ENCODE measurements at places on chromosomes 3 and 15.
A peak's percentile ranks its signal among the peaks of the same experiment; 100 is the strongest.

GRCh38 chr15:72991026-72991425, 61.2 kb upstream of the NEO1 start:
- no peak for DNase-seq

DNA sequence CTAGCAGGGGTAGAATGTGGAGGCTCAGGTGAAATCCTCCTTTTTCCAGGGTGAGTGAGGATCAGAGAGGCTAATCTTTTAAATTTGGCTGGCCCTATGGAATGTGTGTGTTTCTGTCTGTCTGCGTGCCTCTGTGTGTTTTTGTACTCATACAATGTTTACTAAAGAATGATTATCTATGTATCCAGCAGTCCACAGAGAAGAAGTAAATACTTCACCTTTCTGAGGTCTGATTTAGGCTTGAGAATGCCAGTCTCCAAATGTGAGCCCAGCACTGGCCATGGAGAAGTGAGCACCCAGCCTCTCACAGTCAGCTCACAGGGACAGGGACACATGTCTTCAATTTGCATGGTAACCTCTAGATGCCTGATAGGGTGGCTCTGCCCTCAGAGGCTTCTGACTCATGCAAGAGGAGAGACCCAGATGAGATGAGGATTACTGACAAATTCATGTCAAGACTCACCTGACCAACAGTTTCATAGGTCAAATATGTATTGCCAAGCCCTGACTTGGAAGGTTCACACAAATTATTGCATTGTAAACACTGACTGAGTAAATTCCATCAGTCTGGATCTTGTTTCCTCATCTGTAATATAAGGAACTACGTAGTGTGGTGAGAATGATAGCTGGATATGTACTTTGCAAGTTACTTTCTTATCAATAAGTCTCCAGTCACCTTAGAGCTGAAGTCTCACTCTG, 31.0 kb downstream of the ENTPD3 start:
- DNase-seq: no peak

DNA sequence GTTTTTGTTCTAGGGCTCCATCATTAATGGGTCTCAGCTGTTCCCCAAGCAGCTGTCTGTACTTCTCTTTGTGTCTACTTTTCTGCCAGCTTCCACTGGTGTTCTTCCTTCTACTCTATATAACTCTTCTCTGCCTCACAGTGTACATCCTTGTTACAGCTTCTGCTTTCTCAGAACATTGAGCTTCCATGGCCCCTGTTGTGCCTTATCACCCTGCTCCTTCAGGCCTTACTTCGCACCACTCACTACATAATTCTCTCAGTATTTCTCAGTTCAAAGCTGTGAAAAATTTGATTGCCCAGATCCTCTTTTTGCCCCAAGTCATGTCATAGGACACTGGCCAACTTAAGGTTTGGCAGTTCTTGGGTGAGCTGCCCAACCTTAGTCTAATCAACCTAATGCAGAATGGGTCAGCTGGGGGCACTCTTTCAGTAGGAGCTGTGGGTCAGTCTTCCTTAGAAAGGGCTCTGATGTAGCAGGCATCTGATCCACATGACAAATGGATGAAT, 28.9 kb downstream of the CSTA start:
- no peak for DNase-seq

- no peak for DNase-seq
Observed at GRCh38 chr15:67750371-67750770, 74.9 kb upstream of the SKOR1 start.

- DNase-seq: peak; percentile 33
Observed at GRCh38 chr3:181050738-181051137, 61.2 kb upstream of the DNAJC19 start.

GRCh38 chr3:112411425-112411824, 78.5 kb downstream of the CD200 start:
- DNase-seq: no peak

- DNase-seq: peak; percentile 57
Observed at GRCh38 chr3:58176827-58177489, 33.8 kb downstream of the DNASE1L3 start.

GRCh38 chr3:157285966-157286365, 126.0 kb upstream of the CCNL1 start:
- no peak for DNase-seq

GRCh38 chr3:155112661-155113389, 32.7 kb downstream of the MME start:
- DNase-seq: no peak

DNA sequence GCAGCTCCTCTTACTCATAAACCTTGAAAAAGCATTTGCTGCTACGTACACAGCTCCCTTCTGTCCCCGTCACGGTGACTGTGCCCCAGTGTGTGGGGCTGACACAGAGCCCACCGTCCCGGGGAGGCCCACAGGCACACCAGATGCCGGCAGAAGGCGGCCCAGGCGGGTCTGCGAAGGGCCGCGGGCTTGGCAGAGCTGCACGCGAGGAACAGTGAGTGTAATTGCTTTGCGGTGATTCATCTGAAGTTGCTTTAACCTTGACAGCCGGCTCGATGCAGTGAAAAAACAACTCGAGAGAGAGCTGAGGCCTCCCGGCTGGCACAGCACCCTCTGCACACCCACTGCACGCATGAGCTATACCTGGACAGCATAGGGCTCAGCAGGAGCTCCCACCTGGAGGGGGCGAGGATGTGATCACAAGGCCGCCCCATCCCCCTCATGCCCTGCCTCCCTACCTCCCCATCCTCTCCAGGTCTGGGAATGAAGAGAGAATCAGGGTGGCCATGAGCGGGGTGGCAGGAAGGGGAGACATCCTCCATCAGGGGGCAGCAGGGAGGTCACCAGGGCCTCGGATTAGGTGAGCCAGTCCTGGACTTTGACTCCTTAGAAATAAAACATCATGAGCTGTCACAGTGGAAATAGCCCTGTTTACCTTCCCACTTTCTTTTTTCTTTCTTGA, 172.7 kb downstream of the MEGF11 start:
- DNase-seq: peak; percentile 66

DNA sequence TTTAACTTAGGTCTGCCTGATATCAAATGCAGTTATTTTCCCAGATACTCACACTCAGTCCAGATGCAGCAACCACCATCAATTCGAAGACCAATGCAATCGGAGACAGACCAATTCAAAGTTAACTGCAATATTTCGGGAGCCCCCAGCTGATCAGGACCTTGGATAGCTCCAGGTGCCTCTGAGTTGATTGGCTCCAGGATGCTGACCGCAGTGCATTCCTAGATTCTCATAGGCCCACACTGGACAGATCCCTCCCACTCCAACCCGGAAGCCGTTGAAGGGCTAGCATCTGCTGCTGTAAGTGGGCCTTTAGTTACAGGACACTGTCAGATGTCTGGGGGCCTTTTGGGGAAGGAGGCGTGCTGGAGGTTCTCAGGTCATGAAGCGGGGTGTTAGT, 89.5 kb upstream of the ATP2B2 start:
- peak; percentile 90 for DNase-seq

DNA sequence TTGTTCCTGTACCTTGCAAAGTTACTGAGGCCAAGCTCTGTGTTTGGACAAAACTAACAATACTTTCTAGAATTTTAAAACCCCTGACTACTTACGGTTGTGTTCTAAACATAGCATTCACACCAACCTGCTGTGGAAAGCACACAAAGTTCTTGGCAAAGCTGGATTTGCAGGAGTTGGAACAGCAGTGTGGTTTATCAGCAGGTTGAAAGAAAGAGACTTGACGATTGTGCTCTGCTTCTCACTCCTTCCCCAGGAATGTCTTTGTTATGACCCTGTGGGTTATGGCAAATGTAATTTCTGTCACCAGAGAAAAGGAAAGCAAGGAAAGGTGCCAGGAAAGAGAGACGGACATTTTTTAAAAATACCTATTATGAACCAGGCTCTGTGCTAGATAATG, 165.5 kb upstream of the TGFBR2 start:
- no peak for DNase-seq

- no peak for DNase-seq
Observed at GRCh38 chr3:47362701-47363100, 18.1 kb upstream of the PTPN23 start.

GRCh38 chr3:149765762-149766334, 13.6 kb upstream of the COMMD2 start:
- DNase-seq: no peak

DNA sequence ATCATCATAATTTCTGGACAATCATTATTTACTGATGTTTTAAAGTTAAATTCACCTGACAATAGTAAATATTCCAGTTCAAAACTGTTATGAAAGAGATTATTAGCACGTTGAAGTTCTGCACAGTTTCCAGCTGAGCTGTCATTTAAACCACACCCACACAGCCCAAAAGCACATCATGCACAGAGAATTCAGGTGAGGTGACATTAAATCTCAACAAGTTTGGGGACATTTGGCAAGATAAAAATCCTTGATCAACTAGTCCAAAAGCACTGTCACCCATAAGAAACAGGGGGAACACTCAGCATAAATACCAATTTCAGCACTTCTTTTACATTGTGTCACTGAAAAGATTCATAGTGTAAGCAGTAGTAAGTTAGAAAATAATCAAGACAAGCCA, 6.9 kb downstream of the NCEH1 start:
- DNase-seq: no peak

DNA sequence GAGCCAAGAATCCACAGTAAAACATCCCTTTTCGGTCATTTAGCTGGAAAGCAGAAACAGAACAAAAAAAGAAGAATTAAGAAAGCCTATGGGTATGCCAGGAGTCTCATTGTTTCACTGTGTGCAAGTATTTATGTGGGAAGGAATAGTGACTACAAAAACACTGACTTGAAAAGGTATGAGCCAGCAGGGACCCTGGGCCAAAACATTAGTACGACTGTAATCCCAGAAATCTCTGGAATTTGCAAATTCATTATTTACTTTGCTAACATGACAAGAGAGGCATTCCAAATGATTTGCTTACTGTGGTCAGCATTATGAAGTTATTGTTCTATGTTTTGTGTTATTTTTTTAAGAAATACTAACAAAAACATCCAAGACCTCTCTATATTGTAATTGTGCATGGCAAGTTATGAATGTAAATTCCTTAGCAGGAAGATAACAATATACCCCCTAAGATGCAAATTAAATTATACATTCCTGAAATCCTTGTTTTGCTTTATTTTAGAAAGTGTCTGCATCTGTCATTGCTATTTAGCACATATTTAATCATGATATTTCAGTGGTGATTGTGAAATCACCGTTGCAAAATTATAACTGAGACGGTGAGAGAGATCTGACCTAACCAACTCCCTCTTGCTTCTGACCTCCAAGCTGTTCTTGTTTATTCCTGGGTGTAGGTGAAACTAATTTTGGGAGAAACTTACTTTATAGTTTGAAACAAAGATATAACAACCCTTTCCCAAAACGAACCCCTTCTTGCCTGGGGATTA, 299.2 kb downstream of the ZPLD1 start:
- DNase-seq: no peak

- peak; percentile 73 for DNase-seq
Observed at GRCh38 chr3:132721479-132722164, 587 bp downstream of the NPHP3 start.

DNA sequence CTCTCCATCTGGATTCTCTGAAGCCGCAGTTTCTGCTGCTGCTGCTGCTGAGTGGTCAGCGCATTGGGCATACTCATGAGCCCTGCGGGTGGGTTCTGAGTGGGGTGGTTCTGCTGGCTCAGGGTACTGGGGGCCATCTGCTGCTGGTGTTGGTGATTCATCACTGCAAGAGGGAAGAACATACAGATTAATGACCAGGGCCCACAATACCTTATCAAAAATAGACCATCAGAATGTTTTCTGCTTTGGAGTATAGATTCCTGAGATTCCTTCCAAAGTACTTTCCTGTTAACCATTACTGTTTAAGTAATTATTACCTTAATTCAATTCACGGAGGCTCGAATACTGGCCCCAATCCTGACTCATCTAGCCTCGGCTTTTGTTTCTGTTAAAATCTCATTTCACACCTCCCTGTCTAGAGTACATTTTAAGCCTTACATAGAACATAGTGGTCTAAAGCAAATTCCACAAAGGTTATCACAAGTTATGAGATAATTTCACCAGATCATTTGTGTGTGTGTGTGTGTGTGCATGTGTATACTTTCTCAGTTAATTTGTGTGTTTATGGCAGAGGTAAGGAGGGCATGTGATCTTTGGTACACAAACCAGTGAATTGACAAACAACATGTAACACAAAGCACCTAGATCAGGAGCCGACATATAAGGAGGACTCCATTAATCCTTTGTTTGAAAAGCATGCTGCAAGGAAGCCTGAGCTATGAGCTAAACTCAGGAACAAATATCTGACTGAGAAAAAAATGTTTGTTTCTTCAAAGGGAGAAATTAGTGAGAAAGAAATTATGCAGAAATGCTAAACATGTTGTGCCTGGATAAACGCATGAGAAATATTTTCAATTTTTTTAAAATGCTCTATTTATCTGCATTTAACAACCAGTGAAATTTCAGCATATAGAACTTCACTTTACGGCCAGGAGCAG, 68.1 kb downstream of the TM4SF4 start:
- DNase-seq: no peak

DNA sequence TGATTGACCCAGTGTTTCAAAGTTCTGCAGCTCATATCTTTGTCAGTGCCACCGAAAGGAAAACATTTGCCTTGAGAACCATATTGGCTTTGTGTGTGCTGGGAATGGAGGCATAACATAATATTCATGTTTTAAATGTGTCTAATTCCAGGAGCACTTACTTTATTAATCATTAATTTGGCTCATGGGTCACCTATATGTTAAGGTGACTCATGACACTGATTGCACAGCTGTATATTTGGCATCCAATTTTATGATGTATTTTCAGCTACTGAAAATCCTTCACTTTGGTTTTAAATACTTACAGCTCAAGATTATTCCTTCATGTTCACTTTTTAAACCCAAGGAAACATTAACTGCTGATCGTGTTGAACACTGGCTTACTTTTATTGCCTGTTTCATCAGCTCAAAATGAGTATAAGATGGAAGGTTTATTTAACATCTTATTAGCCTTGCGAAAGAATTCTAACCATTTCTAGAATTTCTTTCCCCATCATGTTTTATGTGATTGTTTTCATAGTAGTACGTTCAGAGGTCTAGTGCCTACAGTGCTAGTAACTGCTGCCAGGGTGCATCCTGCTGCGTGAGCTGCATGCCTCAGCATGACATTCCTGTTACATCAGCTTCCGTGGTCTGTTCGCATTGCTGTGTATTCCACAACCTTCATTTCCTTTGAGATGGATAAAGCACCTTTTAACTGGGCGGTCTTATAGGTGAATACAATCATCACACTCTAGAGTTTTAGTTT, 63.7 kb downstream of the LRCH3 start:
- peak; percentile 80 for DNase-seq

DNA sequence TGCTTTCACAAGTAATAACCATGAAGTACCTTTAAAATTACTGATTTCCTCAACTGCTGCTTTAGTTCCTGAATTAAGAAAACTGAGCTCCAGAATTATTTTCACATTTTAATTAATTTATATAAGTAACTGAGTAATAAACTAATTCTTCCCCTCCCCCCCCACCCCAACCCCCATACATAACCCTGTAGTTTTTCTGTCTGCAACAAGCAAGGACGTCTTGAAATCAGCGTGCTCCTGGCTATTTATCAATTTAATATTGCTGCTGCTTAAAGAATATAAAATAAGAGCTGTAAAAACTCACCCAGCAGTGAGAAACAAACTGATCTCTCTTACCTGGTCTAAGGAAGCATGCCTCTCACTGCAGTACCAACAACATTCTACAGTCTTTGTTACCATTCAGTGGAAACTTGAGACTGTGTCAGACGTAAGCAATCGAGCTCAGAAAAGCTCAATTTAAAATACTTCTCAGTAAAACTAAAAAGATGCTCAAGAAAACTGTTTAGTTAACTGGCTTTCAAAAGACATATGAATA, 121.0 kb downstream of the TFDP2 start:
- no peak for DNase-seq

Measured in H9 (cell line).